ENCODE measurements at places on chromosomes 5 and 9.

- no peak for DNase-seq
These were observed 31.8 kb downstream of the SEC61B start for GRCh38 chr9:99253772-99254431.

GRCh38 chr9:134375430-134376385 lies 49.5 kb downstream of the RXRA start:
- peak; percentile 80 for DNase-seq

DNA sequence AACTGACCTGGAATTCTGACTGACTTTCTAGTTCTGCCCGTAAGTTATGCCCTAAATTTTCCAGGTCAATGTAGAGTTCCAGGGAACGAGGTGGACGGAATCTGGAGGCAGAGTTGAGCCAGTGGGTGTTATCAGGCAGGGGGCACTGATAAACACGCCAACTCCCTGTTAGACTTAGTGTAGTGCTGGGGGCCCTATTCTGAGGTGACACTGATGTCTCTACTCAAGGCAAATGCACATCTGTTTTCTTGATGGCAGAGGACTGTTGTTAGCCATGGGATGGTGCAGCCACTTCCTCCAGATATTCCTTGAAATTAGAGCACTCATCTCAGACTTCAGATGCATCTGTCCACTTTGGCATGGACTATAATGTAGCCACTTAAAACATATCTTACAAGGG lies 83.5 kb downstream of the C9orf152 start:
- DNase-seq = no peak

DNA sequence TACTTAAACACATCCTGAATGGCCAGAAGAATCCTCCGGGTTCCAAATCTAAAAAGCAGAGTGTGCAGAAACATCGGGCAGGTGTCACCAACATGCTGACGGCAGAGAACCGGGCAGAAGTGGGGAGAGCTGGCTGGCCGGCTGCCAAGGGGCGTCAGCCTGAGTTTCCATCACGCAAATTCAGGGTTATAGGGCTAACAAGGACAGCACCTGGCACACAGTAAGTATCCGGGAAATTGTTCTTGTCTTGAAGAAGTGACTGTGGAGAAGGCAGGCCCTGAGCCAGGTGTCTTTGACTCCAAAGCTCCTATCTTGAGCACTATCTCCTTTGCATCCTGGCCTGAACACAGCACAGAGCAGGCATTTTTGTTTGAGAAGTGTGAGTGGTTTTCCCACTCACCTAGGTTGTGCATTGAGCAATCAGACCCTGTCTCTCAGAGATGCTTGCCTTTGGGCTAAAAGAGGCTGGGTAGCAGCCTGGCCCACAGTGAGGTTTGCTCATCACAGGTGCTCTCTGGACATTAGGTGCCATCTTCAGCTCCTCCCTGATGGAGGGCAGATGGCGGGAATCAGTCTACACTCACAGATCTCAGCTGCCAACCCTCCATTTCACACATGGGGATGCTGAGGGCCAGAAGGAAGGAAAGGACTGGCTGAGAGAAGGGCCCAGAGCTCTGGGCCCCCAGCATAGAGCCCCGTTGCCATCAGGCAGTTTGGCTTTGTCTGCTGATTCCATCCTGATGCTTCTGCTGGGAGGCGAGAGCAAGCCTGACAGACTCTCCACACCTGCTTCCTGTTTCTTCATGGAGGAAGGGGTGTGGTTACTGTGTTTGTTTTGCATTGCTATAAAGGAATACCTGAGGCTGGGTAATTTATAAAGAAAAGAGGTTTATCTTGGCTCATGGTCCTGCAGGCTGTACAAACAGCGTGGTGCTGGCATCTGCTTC lies 52.8 kb downstream of the WHRN start:
- peak; percentile 64 for DNase-seq

- no peak for DNase-seq
These were observed 711.5 kb downstream of the CETN3 start for GRCh38 chr5:89698028-89698427.

- DNase-seq = peak; percentile 54
These were observed 21.3 kb downstream of the WNK2 start for GRCh38 chr9:93205045-93205768.

DNA sequence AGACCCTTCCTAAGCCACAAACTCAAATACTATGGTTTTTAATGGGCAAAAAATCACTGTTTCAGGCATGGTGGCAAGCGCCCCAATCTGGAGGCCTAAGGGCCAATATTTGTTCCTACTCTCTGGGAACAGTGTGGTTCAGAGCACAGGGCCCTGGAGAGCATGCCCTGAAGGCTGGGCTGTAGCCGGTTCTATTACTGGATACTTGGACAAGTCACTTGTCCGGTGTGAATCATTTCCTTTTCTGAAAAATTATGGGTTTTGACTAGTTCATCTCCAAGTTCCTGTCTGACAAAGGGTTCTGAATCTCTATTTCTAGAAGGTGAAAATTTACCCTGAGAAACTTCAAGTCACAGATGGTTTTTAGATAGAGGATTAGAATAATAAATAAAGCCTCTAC lies 75.0 kb downstream of the OTULIN start:
- DNase-seq = no peak

- DNase-seq = no peak
These were observed 1.4 kb upstream of the ERGIC1 start for GRCh38 chr5:172832383-172833315.

GRCh38 chr5:148816782-148817181 lies 9.6 kb upstream of the ADRB2 start:
- DNase-seq = no peak

GRCh38 chr9:112705768-112706427 lies 12.0 kb downstream of the INIP start:
- DNase-seq = peak; percentile 37

GRCh38 chr5:37721447-37721871 lies 118.4 kb downstream of the GDNF start:
- no peak for DNase-seq

DNA sequence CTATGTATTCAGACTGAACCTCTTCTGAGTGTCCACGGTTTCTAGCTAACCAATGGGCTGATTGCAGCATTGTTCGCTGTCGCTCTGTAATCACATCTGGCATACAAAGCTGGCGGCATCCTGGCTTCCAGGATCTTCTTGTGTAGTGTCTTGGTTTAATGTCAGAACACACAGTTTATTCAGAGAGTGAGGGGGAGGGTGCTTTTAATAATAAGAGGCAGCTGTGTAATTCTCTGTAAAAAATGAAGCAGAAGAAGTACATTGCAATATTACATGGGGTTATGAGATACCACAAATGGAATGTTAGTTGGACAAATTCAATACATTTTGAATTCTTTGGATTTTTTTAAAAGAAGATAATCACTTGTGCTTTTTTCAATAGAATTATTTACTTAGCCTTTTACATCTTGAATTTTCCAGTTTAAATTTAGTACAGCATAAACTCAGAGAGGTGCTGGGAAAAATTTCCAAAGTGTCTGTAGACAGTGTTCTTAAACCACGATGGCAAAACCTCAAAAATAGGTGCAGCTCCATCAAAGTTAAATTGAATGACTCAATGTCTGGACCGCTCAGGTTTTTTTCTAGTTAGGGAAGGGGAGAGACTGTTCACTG lies 206.0 kb downstream of the PCSK1 start:
- DNase-seq = no peak

Data from NCI-H1417 (cell line).